GM23248 (cell line): ENCODE measurements at places on chromosomes 4 and X. TPM values are rescaled to one million over a fixed set of nuclear protein-coding genes. Genes with fewer than 3 reads are reported as not detected.

DNA sequence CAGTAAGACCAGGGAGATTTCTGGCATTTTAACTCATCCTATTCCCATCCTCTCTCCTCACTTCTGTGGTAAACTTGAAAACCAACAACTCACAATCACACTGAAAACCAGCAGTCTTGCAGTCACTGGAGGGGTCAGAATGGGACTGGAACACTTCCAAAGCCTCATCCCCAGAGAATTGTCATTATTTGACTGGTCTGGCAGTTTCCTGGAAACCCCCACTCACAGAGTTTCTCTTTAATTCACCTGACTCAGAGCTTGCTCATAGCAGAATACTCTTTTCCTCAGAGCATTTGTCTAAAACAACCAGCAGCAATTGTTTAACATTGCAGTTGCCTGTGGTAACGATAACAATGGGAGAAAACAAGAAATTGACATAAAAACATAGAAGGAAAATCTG is 7.3 kb upstream of the RAB9B start:
- H3K27ac ChIP-seq = no peak overlapping the region
- H3K27me3 ChIP-seq = no peaks in the 10 kb centered on the region
- no peak overlapping the region for H3K4me3 ChIP-seq
- DNase-seq = peak; percentile 10

- no peaks in the 10 kb centered on the region for H3K36me3 ChIP-seq
- H3K4me1 ChIP-seq = no peaks in the 10 kb centered on the region
- DNase-seq = no peak
- H3K27ac ChIP-seq = no peak overlapping the region
- no peaks in the 10 kb centered on the region for H3K27me3 ChIP-seq
- H3K4me3 ChIP-seq = no peak overlapping the region
Observed at GRCh38 chr4:181579486-181579885, 663.7 kb upstream of the TENM3 start.

- H3K4me1 ChIP-seq = no peaks in the 10 kb centered on the region
- no peak overlapping the region for H3K27ac ChIP-seq
- H3K4me3 ChIP-seq = no peak overlapping the region
- no peak for DNase-seq
- H3K27me3 ChIP-seq = no peaks in the 10 kb centered on the region
Observed at GRCh38 chr4:25500626-25501316, 123.7 kb downstream of the ANAPC4 start.

GRCh38 chr4:71538528-71538927 is 199.7 kb downstream of the SLC4A4 start:
- no peak overlapping the region for H3K27ac ChIP-seq
- H3K36me3 ChIP-seq = peaks cover 7% of the 10 kb centered on the region; the same call in 1 of the 2 replicates
- no peaks in the 10 kb centered on the region for H3K4me1 ChIP-seq
- no peaks in the 10 kb centered on the region for H3K27me3 ChIP-seq
- H3K4me3 ChIP-seq = no peak overlapping the region

Gene SLITRK2
- polyA plus RNA-seq = not detected in 2 replicates

DNA sequence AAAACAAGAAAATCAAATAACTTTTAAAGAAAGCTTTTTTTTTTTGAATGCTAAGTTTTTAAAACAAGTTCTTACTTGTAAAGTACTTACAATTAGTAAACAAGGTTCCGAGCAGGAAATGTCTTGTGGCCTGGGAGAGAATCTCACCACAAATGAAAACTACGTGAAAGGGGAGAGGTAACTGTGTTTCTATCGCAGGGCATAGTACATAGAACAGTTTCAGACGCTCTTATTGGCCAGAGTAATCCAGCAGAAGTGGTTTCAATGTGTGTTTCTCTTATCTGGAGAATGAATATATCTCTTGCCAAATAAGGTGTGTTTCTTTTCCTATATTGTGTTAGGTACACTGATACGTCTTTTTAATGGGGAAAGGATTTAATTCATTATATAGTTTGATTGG is at the start of gene PLAC8:
TSS of gene PLAC8 (minus strand) at position 154 of the 400 bp plus-strand sequence. CDS start 6,808 bp downstream, outside the sequence.
- no peaks in the 10 kb centered on the region for H3K27me3 ChIP-seq
- no peaks in the 10 kb centered on the region for H3K36me3 ChIP-seq
- no peak within 1 kb of the TSS for H3K4me3 ChIP-seq
- H3K27ac ChIP-seq = no peak within 1 kb of the TSS
- peaks cover 18% of the 10 kb centered on the region for H3K4me1 ChIP-seq

- peaks cover 48% of the 10 kb centered on the region for H3K36me3 ChIP-seq
- H3K27me3 ChIP-seq = no peaks in the 10 kb centered on the region
- no peak overlapping the region for H3K27ac ChIP-seq
- H3K4me1 ChIP-seq = no peaks in the 10 kb centered on the region
- no peak for DNase-seq
Observed at GRCh38 chr4:67512501-67512900, 32.8 kb downstream of the CENPC start.

DNA sequence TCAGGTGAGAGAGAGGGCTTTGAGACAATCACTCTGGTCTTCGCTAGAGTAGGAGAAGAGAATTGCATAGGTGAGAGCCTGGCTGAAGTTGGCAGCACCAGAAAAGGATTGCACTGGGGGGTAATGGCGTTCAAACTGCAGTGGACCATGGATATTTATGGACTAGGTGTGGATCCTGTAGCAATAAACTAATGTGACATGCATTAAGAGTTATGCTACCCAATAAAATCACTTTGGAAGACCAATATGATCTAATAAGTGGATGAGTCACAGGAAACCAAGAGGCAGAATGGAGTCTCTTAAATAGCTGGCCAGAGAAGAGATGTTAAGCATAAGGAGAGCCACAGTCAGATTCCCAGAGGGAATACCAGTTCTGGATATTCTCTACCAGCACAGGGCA is 259.8 kb downstream of the FBXO8 start:
- no peaks in the 10 kb centered on the region for H3K36me3 ChIP-seq
- H3K27me3 ChIP-seq = no peaks in the 10 kb centered on the region
- no peak overlapping the region for H3K27ac ChIP-seq
- DNase-seq = peak; percentile 46
- no peaks in the 10 kb centered on the region for H3K4me1 ChIP-seq
- no peak overlapping the region for H3K4me3 ChIP-seq

Gene SRPK3
- polyA plus RNA-seq = 0.53 and 1.1 TPM in 2 replicates

GRCh38 chr4:11019451-11020240 is 335.1 kb upstream of the CLNK start:
- no peak overlapping the region for H3K27ac ChIP-seq
- no peak for DNase-seq
- H3K4me1 ChIP-seq = no peaks in the 10 kb centered on the region

GRCh38 chr4:123632693-123633030 is 236.1 kb downstream of the SPRY1 start:
- peaks cover 9% of the 10 kb centered on the region for H3K4me1 ChIP-seq
- H3K27ac ChIP-seq = no peak overlapping the region
- no peaks in the 10 kb centered on the region for H3K36me3 ChIP-seq
- no peak for DNase-seq
- H3K4me3 ChIP-seq = no peak overlapping the region
- H3K27me3 ChIP-seq = no peaks in the 10 kb centered on the region

GRCh38 chr4:70994387-70995099 is 1.1 kb downstream of the DCK start:
- 0 out of 2 replicates have a peak, but pooled peaks cover 8% of the 10 kb centered on the region for H3K36me3 ChIP-seq
- H3K4me3 ChIP-seq = peak overlapping the region; percentile 90
- H3K4me1 ChIP-seq = peaks cover 24% of the 10 kb centered on the region
- H3K27me3 ChIP-seq = no peaks in the 10 kb centered on the region
- peak overlapping the region; percentile 83 for H3K27ac ChIP-seq

Gene GPRASP3
- polyA plus RNA-seq = 2.6 and 2.7 TPM in 2 replicates

GRCh38 chr4:47519239-47519883 is 34.3 kb downstream of the ATP10D start:
- H3K27me3 ChIP-seq = no peaks in the 10 kb centered on the region
- H3K27ac ChIP-seq = no peak overlapping the region
- H3K36me3 ChIP-seq = peaks cover 34% of the 10 kb centered on the region
- no peak overlapping the region for H3K4me3 ChIP-seq

GRCh38 chr4:151862766-151863165 is 102.0 kb upstream of the GATB start:
- peak; percentile 71 for DNase-seq
- peaks cover 6% of the 10 kb centered on the region; the same call in 1 of the 2 replicates for H3K27me3 ChIP-seq
- no peak overlapping the region for H3K4me3 ChIP-seq
- H3K36me3 ChIP-seq = no peaks in the 10 kb centered on the region
- H3K27ac ChIP-seq = no peak overlapping the region

DNA sequence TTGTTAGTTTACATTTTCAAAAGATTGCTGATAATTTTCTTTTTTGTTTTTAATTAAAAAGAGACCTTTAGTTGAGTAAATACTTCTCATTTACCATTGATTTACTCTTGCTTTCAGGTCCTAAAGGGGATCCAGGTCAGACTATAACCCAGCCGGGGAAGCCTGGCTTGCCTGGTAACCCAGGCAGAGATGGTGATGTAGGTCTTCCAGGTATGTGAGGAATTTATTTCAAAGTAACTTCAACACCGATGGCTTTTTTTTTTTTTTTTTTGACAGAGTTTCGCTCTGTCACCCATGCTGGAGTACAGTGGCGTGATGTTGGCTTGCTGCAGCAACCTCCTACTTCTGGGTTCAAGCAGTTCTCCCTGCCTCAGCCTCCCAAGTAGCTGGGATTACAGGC is 135.1 kb downstream of the IRS4 start:
- H3K27ac ChIP-seq = no peak overlapping the region
- H3K4me3 ChIP-seq = no peak overlapping the region
- no peaks in the 10 kb centered on the region for H3K4me1 ChIP-seq

Gene UGT8
- polyA plus RNA-seq = not detected in 2 replicates

Gene MAGEA2B
- polyA plus RNA-seq = not detected in 2 replicates

- no peaks in the 10 kb centered on the region for H3K36me3 ChIP-seq
- H3K27ac ChIP-seq = no peak overlapping the region
- H3K4me1 ChIP-seq = no peaks in the 10 kb centered on the region
- peak; percentile 5 for DNase-seq
- no peak overlapping the region for H3K4me3 ChIP-seq
Observed at GRCh38 chr4:101421386-101421785, 74.1 kb upstream of the PPP3CA start.

- no peak overlapping the region for H3K4me3 ChIP-seq
- no peaks in the 10 kb centered on the region for H3K4me1 ChIP-seq
- H3K27me3 ChIP-seq = no peaks in the 10 kb centered on the region
- H3K36me3 ChIP-seq = no peaks in the 10 kb centered on the region
- H3K27ac ChIP-seq = no peak overlapping the region
Observed at GRCh38 chrX:111585337-111585736, 73.9 kb downstream of the SERTM2 start.

- H3K4me1 ChIP-seq = no peaks in the 10 kb centered on the region
- no peak overlapping the region for H3K4me3 ChIP-seq
- no peak overlapping the region for H3K27ac ChIP-seq
Observed at GRCh38 chr4:4864443-4864939, 5.0 kb downstream of the MSX1 start.

DNA sequence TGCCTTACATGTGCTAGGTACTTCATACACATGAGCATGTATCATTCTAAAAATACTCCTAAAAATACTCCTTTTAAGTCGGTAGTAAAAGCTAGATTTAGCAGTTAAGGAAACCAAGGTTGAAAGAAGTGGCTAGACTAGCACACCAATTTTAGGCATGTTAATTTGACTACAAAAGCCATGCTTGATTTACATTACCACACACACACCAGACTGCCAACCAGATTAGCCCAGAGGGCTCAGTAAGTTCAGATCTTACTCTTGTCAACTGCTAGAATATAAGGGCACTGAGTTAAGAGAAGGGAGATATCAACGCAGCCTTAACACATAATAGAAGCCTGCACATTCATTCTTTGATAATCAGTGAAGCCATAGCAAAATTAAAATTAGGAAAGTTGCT is 117.9 kb downstream of the MID1IP1 start:
- H3K27ac ChIP-seq = no peak overlapping the region
- no peaks in the 10 kb centered on the region for H3K4me1 ChIP-seq
- H3K4me3 ChIP-seq = no peak overlapping the region
- no peaks in the 10 kb centered on the region for H3K27me3 ChIP-seq
- H3K36me3 ChIP-seq = no peaks in the 10 kb centered on the region

DNA sequence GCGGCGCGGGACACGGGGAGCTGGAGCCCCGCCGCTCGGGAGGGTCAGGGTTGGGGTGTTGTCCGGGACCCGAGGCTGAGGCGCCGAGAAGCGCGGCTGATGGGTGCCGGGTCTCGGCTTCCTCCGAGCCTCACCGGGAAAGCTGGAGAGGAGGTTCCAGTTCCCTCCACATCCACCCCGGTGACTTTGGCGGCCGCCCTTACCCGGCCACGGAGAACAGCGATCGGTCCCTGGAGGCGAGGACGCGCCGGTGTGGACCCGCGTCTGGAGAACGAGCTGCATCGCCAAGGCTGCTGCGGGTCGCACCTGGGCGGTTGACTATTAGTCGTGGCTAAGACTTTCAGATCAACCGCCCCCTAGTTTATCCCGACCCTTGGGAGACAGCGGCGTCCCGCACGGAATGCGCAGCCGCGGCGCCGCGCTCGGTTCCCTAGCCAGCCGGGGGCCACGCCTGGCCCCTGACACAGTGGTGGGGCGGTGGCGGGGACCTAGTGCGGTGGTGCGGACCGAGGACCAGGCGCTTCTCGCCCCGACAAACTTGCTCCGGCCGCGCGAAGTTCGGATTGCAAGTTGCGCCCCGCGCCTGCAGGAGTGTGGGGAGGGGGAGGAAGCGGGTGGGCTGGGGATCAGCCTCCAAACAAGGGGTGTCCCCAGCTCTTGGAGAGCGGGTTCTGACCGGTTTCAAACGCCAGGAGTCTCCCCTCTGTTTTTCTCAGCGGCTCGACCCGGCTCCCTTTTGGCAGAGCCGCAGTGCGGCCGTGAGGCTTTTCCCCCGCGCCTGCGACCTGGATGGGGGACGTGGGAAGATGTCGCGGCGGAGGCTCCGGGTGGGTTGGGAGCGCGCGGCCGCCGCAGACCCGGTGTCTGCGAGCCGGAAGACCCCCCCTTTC is 568 bp downstream of the FHDC1 start:
- no peaks in the 10 kb centered on the region for H3K36me3 ChIP-seq
- peak overlapping the region; percentile 79 for H3K4me3 ChIP-seq
- no peak overlapping the region for H3K27ac ChIP-seq
- H3K27me3 ChIP-seq = 0 out of 2 replicates have a peak, but pooled peaks cover 8% of the 10 kb centered on the region

DNA sequence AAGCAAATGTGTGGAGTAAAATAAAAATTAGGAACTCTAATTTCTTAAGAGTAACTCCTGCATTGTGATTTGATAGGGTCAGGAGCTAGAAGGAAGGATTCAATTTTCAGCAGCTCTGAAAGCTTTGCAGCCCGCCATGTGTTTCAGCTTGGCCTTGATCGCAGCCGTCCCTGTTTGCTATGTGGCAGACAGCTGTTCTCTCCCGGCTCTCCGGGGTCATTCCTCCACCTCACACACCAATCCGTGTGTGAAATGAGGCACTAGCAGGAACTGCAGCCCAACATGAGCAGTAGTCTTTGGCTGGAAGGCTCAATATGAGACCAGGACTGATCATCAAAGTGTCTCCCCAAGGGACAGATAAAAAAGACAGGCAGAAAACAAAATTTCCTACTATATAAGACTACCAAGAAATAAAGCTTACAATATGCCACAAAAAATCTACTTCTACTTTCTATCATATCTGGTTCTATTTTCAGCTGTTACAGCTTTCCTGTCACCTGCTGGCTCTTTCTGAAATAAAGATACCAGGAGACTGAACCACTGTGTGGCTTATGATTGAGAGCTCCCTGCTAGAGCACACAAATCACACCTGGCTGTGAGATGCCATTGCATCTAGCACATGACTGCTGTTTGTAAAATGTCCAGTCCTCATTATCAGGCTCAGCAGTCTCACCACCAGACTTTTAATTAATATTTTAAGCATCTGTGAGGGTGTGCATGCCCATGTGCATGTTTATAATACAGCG is 44.1 kb upstream of the SEC24B start:
- no peak overlapping the region for H3K27ac ChIP-seq
- no peaks in the 10 kb centered on the region for H3K4me1 ChIP-seq

Gene TMEM150C
- 0.44 and 0.84 TPM in 2 replicates for polyA plus RNA-seq

- no peaks in the 10 kb centered on the region for H3K27me3 ChIP-seq
- H3K36me3 ChIP-seq = no peaks in the 10 kb centered on the region
- no peaks in the 10 kb centered on the region for H3K4me1 ChIP-seq
- no peak overlapping the region for H3K4me3 ChIP-seq
- DNase-seq = no peak
Observed at GRCh38 chrX:37746218-37746941, 33.5 kb upstream of the CYBB start.
